Cortex of kidney (tissue), 1 donor: ENCODE measurements at places on chromosomes 3 and 15.

- no peak for DNase-seq
Measured at GRCh38 chr15:96349857-96350720, 19.6 kb downstream of the NR2F2 start.

- DNase-seq: no peak
Measured at GRCh38 chr3:86234506-86235254, 756.3 kb downstream of the VGLL3 start.

DNA sequence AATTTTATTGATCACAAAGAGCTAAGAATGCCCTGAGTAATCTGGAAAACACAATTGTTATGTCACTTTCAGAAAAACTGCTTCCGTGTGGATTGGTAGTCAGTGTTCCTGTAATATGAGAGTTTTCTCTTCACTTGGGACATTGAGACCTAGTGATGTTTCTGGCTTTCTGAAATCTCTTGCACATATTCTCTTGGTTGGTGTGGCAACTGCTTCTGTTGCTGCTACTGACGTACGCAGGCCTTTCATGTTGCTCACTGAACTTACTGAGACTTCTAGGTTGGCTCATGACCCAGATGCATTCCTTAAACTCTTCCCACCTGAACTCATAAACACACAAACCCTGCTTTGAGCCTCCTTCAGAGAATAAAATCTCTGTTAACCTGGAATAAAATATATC is 175.0 kb upstream of the PFN2 start:
- no peak for DNase-seq

- DNase-seq: no peak
Measured at GRCh38 chr15:89035658-89036057, 52.6 kb upstream of the ABHD2 start.

DNA sequence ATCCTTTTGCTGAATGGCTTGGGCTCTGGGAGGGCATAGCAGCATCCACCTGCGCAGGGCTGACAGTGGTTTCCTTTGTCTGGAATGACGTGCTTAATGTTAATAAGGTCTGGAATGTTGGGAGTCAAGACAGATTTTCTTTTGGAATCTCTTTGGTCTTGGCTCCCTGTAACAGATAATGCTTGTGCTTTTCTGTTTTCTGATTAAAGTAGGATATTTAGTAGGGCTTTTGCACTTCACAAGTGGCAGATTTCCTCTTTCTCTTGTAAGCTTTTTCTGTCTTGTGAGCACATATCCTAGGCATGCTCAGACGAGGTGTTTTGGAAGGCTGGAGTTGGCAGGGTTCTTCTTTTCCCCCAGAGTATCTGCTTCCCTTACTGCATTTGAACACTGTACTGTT is 189.6 kb downstream of the GHSR start:
- DNase-seq: no peak

GRCh38 chr15:61364871-61365270 is 135.8 kb upstream of the RORA start:
- DNase-seq: no peak

- no peak for DNase-seq
Measured at GRCh38 chr3:27623085-27623753, 98.9 kb downstream of the EOMES start.

- DNase-seq: no peak
Measured at GRCh38 chr3:124513610-124513997, 216.6 kb upstream of the UMPS start.

DNA sequence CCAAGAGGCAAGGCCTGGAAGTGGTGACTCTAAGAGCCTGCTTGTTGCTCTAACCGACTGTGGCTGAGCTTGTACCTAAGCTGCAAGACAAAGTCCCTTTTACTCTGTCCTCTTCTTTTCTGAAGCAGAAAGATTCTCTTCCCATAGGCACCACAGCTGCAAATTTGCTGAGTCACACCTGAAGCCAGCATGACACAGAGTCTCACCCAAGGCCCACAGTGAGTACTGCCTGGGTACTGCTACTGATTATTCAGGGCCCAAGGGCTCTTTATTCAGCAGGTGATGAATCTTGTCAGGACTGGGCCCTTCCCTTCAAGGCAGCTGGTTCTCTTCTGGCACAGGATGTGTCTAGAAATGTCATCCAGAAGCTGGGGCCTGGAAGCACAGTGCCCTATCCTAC is 18.9 kb upstream of the TIGIT start:
- no peak for DNase-seq

DNA sequence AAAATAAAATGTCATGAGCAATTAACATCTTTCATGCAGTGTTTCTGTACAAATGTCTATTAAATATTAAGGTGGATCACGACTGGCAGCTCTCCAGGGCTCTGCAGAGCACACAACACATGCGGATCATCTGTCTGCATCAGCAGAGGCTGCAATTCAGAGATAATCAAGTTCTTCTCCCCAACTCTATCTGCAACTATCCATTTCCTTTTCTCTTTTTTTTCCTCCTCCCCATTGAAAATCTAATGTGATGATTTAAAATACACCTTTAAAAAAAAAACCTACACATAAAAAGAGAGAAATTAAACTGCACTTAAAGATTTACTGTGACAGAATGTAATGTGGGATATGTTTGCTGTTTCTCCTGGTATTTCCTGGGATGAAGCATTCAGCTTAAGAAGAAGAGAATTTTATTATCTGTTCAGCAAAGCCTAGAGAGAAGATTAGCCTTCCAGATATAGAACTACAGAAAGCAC is 352.6 kb upstream of the CCDC54 start:
- DNase-seq: no peak

DNA sequence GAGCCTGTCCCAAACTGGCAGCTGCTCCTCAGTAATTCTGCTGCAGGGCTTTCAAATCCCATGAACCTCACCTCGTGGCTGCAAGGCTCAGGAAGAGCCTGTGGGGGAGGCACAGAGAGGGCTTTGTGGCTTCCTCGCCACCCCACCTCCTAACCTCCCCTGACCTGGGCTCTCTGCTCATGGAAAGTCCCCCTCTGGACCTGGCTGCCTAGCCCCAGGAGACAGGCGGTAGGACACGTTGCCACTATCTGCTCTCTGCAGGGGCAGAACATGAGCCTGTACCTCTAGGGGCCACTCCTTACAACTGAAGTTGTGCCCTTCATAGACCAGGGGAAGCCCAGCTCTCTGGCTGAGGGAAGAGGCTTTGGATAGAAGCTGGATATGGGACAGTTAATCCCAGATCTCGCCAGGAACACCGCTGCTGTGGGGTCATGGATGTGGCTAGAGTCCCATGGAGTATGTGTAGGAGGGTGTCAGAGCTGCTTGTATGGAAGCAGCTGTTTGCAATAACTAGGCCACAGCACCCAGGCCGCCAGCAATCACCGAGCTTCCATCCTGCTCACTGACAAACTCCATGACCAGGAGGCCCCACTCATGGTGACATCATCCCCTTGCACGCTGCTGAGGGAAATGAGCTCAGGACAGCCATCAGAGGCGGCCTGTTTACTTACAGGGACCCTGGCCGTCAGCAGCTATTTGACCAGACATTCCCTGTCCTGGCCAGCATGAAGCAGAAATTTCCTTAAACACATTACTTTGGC is 34.0 kb upstream of the CILP start:
- no peak for DNase-seq

DNA sequence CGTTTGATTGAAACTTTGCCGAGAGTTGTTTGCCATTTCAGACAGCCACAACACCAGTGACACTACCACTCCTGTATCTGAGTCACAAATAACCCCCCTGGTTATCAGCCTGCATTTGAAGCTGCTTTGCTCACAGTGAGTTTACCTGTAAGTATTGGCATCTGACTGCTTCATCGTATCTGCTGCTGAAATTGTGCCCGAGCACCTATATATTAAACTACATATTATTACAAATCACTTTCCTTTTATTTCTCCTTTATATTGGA is 39.2 kb upstream of the SPSB4 start:
- no peak for DNase-seq

DNA sequence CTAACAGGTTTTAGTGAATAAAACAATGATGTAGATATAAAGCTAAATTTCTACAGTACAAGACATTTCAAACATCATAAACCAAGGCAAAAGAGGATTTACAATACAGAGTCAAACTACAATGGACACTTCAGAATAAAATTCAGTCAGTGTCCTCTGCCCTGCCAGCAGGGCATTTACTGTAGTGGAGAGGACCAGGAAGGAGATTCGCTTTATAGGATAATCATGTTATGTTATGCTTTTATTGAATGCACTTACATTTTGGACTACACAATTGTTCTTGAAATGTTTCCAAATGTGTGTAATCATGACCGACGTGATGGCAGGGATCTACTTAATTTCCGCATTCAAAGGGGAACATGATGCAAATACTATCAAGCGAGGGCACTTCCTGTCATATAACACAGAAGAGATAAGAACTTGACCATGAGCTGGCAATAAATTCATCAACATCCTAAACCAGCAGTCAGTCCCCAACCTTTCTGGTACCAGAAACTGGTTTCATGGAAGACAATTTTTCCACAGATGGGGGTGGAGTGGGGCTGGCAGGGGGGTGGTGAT is 925.6 kb downstream of the FHIT start:
- no peak for DNase-seq

DNA sequence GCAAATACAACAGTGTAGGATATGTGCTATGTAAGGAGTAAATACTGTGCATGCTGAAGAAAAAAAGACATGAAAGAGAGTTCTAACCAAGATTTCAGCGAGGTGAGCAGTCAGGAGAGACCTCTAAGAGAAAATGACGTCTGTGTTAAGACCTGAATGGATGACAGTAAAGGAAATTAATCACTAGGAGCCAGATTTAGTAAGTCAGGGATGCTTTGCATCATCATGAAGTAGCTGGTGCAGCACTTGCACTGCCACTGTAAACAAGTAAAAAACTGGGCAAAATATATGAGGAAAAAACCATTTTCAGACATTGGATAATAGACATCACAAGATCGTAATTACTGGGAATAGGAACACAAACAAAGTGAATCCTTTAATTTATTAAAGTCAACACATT is 32.6 kb downstream of the RTP4 start:
- no peak for DNase-seq

DNA sequence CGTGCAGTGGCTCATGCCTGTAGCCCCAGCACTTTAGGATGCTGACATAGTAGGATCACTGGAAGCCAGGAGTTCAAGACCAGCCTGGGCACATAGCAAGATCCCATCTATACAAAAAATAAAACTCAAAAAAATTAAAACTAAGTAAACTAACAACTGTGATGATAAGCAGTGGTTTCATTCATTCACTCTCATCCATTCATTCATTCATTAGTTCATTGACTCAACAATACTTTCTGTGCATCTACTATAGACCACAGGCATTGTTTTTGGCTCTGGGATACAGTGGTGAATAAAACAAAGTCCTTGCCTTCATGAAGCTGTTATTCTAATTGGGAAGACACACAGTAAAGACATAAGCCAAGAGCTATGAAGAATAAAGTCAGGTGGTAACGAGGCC is 7.5 kb upstream of the TMEM212 start:
- no peak for DNase-seq

DNA sequence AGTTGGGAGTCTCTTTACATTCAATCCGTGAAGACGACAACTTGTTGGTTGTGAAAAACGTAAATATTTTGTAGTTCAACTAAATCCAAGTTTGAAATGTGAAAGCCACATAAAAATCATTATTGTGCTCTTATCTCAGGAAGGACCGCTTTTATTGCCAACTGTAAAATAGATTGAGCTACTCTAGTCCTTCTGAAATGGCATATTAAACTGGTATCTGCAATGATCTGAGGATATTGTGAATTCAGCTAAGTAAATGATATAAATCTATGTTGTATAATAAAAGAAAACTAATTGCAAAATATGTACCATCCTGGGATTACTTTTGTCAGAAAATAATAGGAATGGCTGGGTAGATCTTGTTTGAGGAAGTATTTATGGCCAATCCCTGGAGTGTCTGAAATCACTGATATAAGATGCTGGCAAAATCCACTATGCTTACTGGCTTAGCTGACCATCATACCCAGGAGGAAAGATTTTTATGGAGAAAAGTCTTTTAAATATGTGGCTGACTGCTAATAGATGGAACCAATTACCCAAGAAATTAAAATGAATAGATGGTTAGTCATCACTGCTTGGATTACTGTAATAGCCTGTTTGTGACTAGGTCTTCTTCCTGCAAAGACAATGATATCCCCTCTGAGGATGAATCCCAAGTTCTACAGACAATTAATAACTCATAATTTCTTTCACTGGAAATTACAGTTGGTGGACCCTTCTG is 191.8 kb downstream of the SEMA6D start:
- no peak for DNase-seq

GRCh38 chr3:158742871-158743663 is 10.8 kb upstream of the RARRES1 start:
- no peak for DNase-seq

GRCh38 chr15:59170295-59171066 is 36.2 kb upstream of the LDHAL6B start:
- no peak for DNase-seq

DNA sequence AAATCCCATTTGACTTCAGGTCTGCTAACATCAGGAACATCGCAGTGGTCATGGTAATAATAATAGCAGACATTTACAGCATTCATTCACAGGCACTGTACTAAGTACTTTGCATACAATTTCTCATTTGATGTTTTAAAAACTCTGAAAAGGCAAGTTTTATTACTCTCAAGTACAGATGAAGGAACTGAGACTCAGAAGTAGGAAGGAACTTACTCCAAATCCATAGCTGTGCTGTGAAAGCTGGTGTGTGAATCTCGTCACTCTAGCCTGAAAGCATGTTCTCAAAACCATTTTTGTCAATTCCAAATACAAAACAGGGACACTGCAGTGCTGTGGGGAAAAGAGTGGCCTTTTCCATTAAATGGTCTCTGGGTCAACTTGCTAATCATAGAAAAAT is 179.9 kb downstream of the FAM43A start:
- DNase-seq: no peak

- DNase-seq: no peak
Measured at GRCh38 chr3:63370094-63370493, 92.0 kb downstream of the SYNPR start.

DNA sequence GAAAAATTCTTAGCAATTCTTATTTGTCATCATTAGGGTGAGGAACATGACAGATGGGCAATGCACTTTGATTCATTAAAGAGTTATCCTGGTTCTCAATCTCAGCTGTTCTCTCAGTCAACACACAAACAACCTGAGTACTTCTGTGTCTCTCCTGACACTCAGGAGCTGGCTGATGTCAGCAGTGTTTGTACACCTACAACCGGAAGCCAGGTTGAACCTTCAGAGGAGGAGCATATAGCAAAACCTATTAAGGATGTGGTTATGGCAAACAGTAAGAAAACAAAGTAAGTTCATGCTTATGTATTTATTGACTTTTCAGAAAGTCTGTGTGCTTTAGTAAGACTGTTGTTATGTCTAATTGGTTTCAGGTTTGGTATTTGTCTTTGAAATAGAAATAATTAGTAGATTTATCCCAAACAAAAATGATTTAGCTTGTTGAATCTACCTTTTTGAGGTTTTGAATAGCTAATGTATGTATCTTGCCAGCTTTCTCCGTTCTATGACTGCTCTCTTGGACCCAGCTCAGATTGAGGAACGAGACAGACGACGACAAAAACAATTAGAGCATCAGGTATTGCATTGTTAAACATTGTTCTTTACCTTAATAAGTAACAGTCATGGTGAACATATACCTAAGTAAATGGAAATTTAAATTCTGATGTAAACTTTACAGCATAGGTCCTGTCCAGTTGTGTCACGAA is 36.6 kb downstream of the CCDC66 start:
- no peak for DNase-seq
